ENCODE measurements at places on chromosomes 4 and X.

DNA sequence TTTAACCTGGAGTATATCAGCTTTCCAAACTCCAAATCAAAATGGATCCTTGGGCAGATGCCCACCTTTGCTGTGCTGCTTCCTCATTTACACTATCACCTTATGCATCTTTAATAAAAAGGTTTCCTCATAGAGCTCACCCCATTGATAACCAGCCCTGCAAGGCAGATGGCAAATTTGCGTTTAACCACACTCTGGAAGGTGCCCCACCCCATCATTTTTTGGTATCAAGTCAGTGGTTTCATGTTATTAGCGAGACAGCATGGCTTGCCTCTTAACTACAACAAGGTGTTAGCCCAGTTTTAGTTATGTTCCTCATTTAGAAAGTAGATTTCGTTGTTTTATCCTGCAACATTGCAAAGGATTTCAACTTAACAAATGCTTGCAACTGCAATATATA, 214.0 kb upstream of the WDFY3 start:
- no peak for DNase-seq

DNA sequence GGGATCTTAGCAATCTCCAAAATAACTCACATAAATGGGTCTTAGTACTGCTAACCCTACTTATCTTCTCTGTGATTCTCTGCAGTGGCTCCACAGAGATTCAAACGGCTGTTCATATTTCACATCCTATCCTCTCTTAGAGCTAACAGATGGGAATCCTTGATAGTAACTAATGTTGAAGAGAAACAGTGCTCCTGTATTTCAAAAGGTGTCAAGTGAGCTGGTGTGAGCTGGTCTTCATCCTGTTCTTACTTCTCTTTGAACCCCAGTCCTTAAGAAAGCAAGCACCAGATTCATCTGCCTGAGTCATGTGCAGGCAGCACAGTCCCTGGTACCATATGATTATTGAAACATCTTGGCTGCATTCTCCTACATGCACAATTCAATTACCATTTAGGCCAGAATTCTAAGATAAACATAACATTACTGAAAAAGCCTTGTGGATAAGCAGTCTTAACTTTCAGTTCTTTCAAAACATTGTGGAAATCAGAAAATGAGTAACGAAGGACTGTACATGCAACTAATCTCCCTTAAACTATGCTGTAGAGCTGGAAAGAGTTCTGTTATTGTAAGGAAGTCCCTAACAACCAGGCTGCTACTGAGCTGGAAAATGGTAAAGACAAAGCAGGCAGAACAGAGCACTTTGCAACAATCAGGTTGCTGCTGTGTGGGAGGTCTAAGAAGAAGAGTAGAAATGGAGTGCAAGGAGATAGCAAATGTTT, 153.1 kb downstream of the NPNT start:
- DNase-seq = no peak

DNA sequence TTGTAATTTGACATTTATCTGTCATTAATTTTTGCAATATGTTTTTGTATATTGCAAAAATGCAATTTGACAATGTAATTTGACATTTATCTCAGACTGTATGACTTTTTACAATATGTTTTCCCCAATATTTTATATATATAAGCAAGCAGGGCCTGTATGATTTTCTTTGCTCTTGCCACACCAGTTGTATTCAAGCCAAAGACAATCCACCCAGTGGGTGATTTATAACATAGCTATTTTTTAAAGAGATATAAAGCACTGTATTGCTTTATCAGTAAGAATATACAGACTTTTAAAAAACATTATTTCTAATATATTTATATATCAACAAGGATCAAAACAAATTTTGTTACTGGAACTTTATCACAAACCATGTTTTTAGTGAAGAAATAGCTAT, 47.3 kb downstream of the SLIT2 start:
- DNase-seq = no peak

GRCh38 chr4:122921971-122922876, at the start of gene NUDT6:
Gene NUDT6 (minus strand): TSS chr4:122922597. CDS start chr4:122922572, 25 bp downstream.
- DNase-seq = no peak

- no peak for DNase-seq
These were observed 19.1 kb downstream of the C4orf17 start for GRCh38 chr4:99529956-99530355.

GRCh38 chrX:40056420-40056819, 41.3 kb downstream of the BCOR start:
- no peak for DNase-seq

DNA sequence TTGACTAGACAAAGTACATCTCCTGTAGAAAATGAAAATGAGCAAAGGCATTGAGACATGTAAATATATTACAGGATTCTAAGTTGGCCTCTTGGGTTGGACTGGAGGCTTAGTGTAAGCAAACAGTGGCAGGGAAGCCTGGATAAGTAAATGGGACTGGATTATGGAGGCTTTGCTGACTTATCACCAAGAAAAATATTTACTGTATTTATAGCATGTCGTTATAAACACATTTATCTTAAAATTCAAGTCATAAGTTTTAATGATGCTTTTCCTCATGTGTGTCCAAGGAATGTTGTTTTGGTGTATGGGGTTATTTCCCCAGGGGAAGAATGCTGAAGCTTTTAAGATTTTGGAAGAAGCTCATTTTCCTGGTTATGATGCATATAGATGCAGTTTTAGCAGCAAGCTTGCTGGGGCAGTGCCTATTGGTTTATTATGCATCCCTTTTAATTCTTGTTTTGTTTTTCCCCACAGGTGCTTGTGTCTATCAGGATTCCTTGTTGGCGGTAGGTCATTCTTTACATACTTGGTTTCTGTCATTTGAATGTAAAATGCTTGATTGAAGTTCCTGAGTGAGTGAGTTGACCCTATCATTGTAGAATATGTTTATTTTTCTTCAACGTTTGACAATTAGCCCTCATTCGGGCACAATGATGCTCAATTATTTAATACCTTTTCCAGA, 8.5 kb downstream of the FRAS1 start:
- DNase-seq = no peak

DNA sequence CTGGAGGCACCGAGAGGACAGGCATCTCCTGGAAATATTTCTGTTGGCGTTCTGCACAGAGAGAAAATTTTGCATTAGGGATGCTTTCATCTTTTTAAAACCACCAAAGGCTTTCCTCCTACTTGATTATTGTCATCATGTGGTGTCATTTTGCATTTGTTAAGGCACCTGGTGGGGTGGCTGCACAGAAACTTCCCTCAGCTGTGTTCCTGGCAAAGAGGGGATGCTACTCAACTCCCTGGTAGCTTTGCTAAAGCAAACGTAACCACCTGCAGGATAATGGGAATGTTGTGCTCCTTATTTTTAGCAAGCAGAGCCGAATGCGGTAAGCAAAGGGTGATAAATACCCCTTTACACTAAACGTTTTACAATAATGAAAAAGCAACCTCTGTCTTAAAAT, 229.8 kb downstream of the STIM2 start:
- no peak for DNase-seq

GRCh38 chr4:169269916-169270809, 593 bp downstream of the SH3RF1 start:
- DNase-seq = no peak

DNA sequence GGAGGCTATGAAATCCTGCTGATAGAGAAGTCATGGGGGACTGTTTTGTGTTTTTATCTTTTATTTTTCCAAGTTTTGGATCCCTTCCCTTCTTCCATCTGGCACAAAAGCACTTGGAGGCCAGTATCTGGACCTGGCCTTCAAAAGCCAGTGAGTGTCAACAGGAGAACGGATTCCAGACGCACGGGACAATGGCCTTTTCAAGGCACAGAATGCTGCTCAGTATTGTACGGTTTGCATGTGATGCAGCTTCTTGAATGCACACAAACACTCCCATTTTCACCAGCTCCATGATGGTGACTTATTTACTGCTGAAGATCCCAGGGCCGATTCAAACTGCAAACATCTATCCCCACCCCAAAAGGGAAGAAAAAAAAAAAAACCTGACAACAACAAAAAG, 145.4 kb downstream of the CPEB2 start:
- no peak for DNase-seq

GRCh38 chr4:161822174-161822573, 341.6 kb downstream of the FSTL5 start:
- DNase-seq = no peak

DNA sequence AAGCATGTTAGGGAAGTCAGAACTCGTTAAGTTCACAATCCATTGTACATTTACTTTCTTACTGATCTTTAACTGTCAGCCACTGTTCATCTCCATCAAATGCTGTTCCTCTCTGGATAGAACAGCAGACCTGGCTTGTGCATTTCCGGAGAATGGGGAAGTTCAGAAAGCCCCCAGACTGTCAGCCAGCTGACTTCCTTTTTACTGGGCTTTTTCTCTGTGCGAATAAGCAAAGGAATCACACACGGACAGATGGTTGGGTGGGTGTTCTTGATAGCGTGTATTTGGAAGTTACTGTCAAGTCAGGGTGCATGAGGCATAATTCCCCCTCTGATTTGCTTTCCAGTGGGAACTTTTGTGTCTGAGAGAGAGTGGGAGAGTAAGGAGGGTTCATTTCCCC, 56.8 kb downstream of the TSPAN7 start:
- no peak for DNase-seq

GRCh38 chrX:51024106-51024696, 113.7 kb downstream of the BMP15 start:
- DNase-seq = no peak

DNA sequence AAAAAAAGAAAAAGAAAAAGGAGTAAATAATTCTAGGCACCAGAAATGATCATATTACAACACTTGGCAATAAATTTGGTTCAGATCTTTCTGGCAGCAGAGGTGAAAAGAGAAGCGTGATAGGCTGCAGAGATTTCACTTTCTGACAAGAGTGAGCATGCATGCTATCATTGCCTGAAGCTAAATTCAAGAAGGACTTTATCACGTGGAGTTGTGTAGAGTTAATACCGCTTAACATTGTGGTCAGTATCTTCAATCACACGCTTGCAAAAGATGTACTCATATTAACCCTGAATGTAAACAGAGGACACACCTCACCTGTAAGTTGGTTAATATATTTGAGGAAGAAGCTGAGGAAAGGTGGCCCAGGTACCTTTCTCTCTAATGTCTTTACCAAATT, 31.4 kb upstream of the RBPJ start:
- no peak for DNase-seq

- DNase-seq = no peak
These were observed 105.2 kb downstream of the RTL5 start for GRCh38 chrX:72026341-72027023.

- no peak for DNase-seq
These were observed 45.0 kb downstream of the ASMT start for GRCh38 chrX:1659664-1660461.

DNA sequence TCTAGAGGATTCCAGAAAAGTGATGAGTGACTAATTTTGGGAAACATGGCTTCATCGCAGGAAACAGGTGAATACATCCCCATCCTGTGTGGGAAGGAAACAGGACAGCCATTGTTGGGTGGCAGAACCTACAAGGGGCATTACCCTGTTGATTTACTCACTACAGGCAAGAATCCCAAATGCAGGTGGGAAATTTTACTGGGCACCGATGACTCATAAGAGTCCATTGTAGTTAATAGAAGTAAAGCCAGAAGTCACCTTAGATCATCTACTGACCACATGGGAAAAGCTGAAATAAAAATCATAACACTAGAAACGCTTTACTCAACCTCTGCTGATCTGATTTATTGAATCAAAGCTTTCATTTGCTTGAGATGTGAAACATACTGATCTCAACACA, 136.4 kb downstream of the TRIML1 start:
- no peak for DNase-seq

DNA sequence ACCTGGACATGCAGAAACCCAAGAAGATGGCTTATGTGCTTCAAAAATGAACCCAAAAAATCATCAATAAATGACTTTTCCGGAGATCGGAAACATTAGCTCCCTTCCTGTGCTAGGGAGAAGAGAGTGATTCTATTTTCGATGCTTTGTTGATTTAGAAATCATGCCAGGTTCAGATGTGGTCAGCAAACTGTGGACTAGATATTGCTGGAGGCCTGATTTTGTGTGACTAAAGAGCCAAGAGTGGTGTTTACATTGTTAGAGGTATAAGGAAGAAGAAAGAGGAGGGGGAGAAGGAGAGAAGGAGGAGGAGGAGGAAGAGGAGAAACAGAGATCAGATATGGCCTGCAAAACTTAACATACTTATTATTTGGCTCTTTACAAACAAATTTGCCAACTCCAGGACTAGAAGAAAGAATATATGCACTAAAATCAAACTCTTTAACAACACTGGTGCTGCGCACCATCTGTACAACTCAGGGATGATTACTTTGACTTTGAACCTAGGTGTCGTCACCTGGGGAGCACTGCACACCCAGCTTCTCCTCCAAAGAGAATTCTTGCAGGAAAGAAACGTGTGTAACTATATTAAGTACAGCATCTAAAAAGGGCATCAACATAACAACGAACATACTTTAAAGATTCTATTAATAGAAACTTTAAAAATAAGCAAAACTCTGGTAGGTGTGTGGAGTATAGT, 664.9 kb upstream of the LCORL start:
- no peak for DNase-seq

DNA sequence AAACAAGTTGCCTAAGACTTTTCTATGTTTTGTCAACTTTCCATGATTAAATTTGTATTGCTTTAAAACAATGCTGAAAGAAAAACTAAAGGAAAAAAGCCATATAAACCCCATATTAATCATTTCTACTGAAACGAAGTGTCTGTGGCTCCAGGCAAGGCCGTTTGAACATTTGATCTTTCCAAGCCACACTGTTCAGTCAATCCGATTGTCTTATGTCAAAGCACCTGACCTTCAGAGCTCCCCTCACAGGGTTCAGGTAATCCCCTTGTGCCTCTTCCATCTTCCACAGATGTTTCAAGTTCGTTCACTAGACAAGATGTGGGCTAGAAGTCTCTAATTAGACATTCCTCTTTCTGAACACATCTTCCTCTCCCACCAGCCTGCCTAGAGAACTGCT, 177.1 kb upstream of the NUDT10 start:
- DNase-seq = no peak

DNA sequence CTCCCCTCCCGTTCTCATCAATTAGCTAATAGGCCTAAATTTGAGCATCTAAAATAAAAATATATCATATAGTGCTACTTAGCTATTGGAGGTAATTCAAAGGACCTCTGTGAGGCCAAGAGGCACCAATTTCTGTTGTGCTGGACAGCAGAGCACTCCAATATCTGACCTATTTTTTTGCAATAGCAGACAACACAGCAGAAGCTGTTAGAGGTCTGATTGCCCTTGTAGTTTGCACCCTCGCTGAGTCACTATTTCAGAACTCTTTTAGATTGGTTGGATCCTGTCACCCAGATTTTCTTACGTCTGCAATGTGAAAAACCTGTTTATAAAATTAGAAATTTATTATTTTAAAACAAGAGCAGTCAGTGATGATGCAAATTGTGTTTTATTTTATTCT, 184.1 kb downstream of the CEP135 start:
- DNase-seq = no peak

- DNase-seq = no peak
These were observed at the start of gene KLHL4 for GRCh38 chrX:87517571-87518141. Gene KLHL4 (plus strand): TSS chrX:87517802. CDS start chrX:87517894, 92 bp downstream.
